ENCODE measurements at places on chromosomes 4 and X. TPM values are rescaled to one million over a fixed set of nuclear protein-coding genes. Genes with fewer than 3 reads are reported as not detected.

Gene STOX2
- not detected for total RNA-seq

Gene SPANXC
- total RNA-seq: not detected

Gene TEX13A
- total RNA-seq: not detected

Gene RAI2
- total RNA-seq: not detected

Gene TRIML2
- total RNA-seq: not detected

Gene ANAPC10
- total RNA-seq: 23.5 TPM

- peak overlapping the region; percentile 88 for H3K27ac ChIP-seq
- DNase-seq: peak; percentile 77
- peaks cover 62% of the 10 kb centered on the region for H3K4me1 ChIP-seq
- no peaks in the 10 kb centered on the region for H3K36me3 ChIP-seq
Measured at GRCh38 chr4:140152013-140152703, 1.8 kb downstream of the MAML3 start.

- H3K27ac ChIP-seq: peak overlapping the region; percentile 91
- H3K36me3 ChIP-seq: peaks cover 18% of the 10 kb centered on the region
- no peaks in the 10 kb centered on the region for H3K27me3 ChIP-seq
- peak overlapping the region; percentile 90 for H3K4me3 ChIP-seq
- DNase-seq: no peak
Measured at GRCh38 chrX:41086627-41086932, 1.3 kb downstream of the USP9X start.
